ENCODE measurements at places on chromosomes 6 and 20.

- DNase-seq, result no peak
Measured at GRCh38 chr6:123811378-123811777, 7.7 kb downstream of the NKAIN2 start.

DNA sequence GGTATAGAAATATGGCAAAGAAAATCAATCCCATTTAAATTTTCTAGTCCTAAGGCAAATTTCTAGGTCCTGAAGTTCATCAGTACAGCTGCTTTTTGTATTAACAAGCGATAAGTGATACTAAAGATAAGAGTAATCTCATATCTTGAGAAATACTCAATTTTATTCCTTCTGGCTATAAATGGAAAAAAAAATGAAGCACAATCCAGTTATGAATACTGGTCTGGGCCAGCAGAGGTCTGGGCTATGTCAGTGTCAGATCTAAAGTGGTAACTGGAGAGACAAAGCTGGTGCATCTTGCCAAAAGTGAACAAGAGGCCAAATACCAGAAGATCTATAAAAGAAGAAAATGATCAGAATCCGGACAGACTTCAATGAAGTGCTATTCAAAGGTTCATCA lies 126.4 kb downstream of the FUT9 start:
- no peak for DNase-seq

GRCh38 chr6:128098000-128098581 lies 197.2 kb upstream of the THEMIS start:
- DNase-seq, result no peak

- no peak for DNase-seq
Measured at GRCh38 chr6:142321451-142321850, 19.6 kb downstream of the ADGRG6 start.

- DNase-seq, result no peak
Measured at GRCh38 chr6:40517654-40518053, 69.5 kb downstream of the LRFN2 start.

- DNase-seq, result no peak
Measured at GRCh38 chr6:71406865-71407860, 118.6 kb downstream of the OGFRL1 start.

GRCh38 chr6:3022765-3023662 lies 23.3 kb downstream of the NQO2 start:
- DNase-seq, result no peak

DNA sequence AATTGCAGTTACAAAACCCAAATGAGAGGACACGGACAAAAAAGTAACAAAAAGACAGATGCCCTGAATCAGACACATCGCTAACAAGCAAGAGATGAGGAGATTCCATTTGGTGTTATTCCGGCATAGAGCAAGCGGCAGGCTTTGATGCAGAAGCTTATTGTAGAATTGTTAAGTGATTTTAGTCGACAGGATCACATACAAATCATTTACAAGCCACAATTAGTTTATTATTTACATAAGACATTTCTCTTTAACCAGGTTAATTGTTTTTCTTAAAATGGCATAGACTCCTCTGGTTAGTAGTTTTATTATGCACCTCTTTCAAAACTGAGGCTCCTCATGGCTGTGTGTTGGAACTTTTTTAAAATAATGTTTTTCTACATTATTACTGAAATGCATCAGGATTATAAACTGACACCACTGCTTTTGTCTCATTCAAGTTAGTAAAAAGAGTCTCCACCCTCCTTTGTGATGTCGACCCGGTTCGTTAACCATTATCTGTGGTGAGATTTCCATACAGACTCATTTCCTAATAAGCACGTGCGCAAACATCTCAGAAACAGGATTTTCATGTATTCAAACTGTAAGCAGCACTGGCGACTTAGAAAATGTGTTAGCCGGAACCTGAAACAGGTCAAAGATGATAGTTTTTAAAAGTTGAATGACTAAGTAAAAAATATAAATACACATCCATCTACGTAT lies 119.8 kb downstream of the COL12A1 start:
- DNase-seq, result no peak

DNA sequence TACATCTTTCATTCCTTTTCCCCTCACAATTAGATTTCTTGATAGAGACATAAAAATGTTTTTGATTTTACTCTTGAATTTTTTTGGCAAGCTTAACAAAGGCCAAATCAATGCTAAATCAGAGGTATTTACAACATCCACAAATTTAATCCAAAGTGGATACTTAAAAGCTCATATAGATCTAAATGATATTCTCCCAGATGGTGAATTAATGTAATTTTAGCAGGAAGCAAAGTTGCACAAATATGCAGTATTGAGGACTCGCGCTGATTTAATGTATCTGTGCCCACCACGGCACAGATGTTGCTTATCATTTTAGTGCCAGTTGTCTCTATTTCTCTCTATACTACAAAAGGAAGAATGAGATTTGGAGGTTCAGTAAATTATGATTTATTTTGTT lies 167.4 kb downstream of the COL19A1 start:
- DNase-seq, result no peak

DNA sequence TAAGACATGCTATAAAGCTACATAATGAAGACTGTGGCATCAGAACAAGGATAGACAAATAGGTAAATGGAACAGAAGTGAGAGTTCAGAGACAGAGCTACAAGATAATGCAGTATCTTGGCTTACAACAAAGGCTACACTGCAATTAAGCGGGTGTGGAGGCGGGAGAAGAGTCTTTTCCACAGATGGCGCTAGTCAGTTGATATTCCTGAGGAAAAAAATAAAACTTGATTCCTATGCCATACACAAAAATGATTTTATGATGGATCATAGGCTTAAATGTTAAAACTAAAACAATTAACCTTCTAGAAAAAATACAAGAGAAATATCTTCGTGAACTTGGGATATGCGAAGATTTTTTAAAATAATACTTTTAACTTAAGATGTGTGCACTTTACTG lies 31.0 kb downstream of the RIN2 start:
- DNase-seq, result no peak

DNA sequence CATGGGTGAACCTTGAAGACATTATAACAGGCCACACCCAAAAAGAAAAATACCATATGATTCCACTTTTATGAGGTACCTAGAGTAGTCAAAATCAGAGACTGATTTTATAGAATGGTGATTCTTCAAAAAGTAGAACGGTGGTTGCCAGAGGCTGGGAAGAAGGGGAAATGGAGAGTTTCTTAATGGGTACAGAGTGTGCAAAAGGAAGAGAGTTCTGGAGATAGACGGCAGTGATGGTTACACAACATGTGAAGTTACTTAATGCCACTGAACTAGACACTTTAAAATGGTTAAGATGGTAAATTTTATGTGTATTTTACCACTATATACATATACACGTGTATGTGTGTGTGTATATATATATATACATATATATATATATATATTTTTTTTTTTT lies 80.8 kb downstream of the PRND start:
- DNase-seq, result no peak

- DNase-seq, result no peak
Measured at GRCh38 chr20:58889798-58890517, 37.4 kb downstream of the GNAS start.

DNA sequence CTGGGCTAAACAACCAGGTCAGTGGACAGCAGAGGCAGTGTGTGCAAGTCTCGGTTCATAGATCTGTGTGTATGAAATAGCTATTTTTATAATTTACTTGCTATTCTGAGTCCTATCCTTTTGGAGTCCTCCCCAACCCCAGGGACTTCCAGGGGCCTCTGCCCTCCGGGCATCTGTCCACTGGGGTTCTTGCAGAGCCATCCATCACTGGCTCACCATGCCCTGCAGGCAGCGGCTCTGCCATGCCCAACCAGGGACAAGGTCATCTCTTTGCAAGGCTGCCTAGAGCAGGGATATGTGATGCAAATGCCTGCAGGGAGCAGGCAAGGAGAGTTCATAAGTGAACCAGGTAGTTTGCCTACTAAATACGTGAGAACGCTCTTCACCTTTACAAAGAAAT lies 10.5 kb upstream of the BEND3 start:
- no peak for DNase-seq

DNA sequence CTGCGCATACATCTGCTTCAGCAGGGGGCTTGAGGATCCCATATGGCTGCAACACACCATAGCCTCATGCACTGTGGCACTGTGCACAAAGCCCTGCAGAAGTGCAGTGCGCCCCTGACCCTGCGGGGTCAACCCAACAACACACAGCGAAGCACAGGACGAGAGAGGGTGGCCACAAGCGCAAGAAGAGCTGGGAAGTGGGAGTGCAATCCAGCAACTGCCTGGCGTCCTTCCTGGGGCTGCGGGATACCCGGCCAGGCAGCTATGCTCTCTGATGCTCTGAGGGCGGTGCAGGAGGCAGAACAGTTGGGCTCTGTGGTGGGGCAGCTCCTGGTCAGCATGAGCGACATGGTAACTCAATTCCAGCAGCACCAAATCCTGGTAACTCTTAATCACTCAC lies 5.6 kb upstream of the ACSS1 start:
- no peak for DNase-seq

DNA sequence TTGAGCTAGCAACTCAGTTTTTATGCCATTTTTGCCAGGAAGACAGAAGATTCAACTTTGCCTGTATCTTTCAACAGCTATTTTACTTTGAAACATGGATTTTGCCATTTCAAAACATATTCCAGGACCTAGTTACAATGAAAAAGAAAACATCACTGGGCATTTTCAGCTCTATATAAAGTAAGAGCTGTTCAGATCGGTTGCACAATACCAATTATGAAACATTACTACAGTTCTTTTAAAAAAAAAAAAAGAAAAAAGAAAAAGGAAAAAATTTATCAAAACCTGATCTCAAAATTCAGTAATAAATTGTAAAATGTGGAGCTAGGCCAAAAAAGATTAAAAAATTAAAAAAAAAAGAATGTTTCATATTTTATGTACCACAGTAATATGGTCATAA lies 15.6 kb downstream of the BCLAF1 start:
- no peak for DNase-seq

DNA sequence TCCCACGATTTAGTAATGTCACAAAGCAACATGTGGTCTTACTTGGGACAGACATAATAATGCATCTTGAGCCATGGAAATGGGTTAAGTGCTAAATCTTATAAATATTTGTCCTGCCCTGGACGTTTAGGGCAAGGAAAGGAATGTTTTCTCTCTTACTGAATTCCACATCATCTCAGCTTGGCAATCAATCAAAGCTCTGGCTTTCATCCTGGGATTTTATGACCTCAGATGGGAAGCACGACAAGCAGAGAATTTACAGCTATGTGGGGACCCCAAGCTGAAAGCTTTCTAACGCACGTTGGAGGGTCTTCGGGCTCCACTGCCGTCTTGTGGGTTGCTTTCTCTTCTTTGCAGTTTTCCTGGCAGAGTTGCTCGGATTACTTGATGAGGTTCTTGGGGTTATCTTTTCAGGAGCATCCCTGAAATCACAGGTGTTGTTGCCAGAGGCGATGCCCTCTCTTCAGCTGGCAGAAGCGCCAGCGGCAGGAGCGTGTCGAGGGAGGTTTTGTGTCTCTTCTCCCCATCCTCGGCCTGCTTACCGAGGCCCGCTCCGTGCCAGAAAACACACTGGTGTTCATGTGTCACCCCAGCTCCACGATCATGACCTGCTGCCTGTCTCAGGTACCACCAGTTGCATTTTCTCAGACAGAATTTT lies 73.4 kb upstream of the FRMD1 start:
- DNase-seq, result no peak

GRCh38 chr6:24972311-24972958 lies 36.7 kb upstream of the RIPOR2 start:
- no peak for DNase-seq

DNA sequence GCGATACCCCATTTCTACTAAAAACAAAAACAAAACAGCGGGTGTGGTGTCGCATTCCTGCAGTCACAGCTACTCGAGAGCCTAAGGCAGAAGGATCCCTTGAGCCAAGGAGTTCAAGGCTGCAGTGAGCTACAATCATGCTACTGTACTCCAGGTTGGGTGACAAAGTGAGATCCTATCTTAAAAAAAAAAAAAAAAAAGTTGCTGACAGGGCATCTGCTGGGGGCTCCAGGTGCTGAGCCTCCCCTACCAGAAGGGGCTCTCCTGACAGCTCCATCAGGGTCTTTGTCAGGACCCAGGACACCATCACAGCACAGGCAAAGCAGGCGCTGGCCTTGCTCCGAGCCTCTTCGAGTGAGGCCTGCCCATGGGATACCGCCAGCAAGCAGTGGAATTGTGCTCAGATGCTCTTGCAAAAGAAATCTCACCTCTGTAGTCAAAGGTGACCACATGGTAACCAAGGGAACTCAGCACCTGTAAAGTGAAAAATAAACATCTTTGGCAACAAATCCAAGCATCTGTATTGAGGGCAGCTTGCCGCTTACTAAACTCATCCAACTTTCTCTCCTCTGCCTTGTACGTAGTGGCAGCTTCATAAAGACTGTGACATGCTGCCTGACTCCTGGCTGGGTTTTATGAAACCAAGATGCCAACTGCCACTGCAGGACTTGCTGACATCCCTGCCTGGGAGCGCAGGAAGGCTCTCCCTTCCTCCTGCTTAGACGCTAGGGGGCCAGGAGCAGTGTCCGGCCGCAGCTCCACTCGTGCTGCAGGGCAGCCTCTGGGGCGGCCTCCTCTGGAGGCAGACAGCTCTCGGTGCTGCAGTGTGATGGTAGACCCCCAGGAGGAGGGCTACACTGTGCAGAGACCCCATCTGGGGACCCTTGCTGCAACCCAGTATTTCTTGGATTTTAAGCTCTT lies 66.9 kb downstream of the PYGB start:
- DNase-seq, result no peak

GRCh38 chr20:38262931-38263330 lies 2.4 kb upstream of the KIAA1755 start:
- no peak for DNase-seq
